Stimulated activated CD8-positive, alpha-beta memory T cell treated with anti-CD3 and anti-CD28 coated beads, Interleukin-15, amount 100 ng/mL, for 4 hours (primary cell): ENCODE measurements at places on chromosomes 3 and 15.

- DNase-seq: no peak
Measured at GRCh38 chr3:4071481-4072184, 231.5 kb upstream of the SETMAR start.

- DNase-seq: no peak
Measured at GRCh38 chr3:54988838-54989630, 61.2 kb upstream of the LRTM1 start.

DNA sequence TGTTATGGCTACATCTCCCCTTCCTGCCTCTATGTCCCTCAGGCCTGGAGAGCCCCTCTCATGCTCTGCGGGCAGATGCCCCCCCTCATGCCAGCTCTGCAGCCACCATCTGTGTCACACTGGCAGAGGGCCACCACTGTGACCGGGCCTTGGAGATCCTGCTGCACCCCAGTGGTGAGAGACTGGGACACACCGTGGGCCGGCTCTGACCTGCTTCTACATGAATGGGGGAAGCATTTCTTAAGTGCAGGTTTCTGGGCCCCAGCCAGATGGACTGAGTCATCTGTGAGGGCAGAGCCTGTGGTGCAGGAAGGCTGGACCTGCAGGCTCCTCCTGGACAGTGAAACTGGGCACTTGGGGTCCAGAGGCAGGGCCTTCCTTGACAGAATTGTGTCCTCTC, 4.8 kb downstream of the VWA5B2 start:
- DNase-seq: no peak

- peak; percentile 43 for DNase-seq
Measured at GRCh38 chr3:141243271-141243707, 11.7 kb downstream of the PXYLP1 start.

DNA sequence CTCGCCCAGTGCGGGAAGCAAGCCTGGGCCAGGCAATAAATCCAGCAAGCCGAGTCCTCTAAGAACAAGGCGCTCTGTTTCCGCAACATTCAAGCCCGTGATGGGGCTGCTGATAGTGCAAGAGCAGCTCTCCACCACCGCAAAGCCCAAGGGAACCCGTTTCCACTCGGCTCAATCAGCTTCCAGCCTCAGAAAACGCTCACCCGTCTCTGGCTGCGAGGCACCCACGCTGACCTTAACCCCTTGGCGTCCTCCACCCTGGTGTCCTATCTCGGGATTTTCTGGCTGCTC, 17.8 kb downstream of the SPATA12 start:
- DNase-seq: no peak

DNA sequence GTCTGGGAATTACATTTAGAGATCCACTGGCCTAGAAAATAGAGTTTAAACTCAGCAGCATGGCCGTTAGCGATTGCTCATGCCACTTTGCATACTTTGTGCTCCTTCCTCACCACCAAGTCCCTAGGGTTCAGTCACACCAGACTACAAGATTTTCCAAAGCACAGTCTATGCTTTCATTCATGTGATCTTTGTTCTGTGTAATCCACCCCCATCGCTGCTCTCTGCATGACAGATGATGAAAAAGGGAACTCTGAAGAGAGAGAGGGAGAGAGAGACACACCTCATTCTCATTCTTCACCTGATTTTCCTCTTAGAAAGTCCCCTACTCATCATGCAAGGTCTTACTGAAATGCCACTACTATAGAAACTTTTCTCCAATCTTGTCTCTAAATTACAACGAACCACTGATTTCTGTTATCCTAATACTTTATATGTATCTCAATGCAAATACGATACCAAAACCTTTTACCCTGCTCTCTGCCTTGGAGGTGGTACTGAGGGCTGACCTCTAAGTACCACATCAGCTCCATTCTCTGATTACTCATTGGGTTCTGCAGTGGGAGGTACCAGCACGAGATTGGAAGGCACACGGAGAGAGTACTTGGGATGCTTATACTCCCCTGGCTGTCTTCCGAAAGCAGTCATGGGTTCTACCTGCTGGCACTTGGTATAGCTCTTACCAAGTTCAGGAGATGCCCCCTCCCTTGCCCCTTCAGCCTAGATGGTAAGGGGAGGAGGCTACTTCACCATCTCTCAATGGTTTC, 1.1 kb upstream of the PARP15 start:
- no peak for DNase-seq

DNA sequence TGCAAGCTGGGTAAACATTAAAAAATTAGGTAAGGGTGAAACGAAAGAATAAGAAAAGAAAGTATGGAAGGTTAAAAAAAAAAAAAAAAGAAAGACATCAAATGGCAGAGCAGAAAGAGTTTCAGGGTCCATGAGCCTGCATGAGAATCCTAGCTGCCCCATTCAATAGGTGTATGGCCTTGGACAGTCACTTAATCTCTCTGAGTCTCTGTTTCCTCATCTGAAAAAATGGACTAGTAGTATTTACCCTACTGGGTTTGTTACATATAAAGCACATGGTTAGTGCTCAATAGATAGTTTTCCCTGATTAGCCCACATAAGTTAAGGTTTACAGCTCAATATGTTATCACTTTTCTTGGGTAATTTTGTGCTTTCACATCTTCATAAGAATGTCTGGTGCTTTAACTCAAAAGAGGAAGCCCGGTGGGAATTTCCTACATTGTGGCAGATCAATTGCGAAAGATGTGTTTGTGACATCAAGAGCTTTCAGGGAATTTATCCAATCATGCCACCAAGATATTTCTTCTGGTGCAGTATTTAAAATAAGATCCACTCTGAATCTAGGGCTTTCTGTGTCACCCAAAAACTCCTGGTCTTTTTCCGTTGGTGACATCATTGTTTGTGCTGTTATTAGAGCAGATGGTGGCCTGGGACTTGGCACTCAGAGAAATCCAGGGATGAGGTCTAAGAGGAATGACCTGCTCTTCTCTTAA, 57.2 kb upstream of the UBE2E1 start:
- DNase-seq: no peak

DNA sequence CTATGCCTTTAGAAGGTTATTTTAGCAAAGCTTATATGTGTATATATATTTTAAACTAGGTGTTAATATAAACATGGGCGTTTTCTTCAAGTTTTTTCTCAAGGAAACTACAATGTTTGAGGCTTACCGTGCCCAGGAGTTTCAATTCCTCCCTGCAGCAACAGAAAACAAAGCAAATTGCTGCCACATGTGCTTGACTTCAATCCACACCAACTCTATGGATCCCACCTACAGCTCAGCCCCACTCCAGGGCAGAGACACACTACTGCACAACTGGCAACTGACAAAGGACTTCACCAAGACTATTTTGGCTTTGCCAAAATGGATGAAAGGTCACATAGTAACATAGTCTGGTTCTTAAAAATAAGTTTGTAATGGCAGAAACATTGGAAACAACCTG, 346.6 kb downstream of the ERC2 start:
- DNase-seq: no peak

- no peak for DNase-seq
Measured at GRCh38 chr15:41259546-41260189, 28.6 kb downstream of the CHP1 start.

DNA sequence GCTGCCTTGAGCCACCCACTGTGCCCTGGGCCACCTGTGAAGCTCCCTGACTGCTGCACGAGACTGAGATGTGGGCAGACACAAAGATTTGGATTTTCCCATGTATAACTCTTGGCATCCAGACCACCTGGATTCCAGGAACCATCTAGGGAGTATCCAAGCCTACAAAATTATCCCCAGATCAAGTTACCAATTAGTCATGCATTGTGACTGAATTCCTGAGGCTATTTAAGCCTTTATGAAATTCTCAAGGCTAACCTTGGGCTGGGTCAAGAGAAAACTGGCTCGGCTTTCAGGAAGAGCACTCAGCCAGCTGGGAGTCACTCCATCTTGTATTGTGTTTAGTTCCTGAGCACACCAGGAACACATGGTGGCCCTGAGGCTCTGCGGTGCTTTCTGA, 13.3 kb upstream of the ATP13A5 start:
- DNase-seq: no peak

GRCh38 chr15:43211224-43211735, 9.5 kb downstream of the EPB42 start:
- DNase-seq: no peak

GRCh38 chr3:58661836-58662420, 4.6 kb downstream of the FAM3D start:
- DNase-seq: no peak

GRCh38 chr3:192033246-192033645, 572.3 kb downstream of the PYDC2 start:
- DNase-seq: no peak

DNA sequence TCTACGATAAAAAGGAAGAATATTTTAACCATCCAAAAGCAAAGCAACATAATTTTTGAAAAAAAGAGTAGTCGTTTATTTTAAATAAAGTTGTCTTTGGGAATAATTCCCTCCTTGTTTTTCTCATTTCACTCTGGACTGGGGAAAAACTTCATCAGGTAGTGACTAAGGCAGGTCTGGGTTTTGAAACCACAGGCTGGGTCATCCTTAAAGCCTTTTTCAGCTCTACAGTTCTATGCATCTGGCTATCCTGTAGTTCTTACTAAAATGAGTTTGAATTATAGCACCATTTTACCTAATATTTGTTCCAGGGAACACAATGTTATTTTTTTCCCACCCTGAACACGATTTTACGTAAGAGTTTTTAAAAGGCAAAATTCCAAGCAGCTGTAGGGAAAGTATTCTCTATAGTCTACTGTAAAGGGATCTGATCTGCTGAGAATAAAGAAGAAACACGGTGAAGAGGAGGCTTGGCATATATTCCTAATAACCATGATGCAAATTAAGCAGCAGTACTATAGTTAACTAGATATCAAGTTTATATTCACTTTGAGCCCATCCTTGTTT, 107.7 kb downstream of the OSBPL10 start:
- no peak for DNase-seq

DNA sequence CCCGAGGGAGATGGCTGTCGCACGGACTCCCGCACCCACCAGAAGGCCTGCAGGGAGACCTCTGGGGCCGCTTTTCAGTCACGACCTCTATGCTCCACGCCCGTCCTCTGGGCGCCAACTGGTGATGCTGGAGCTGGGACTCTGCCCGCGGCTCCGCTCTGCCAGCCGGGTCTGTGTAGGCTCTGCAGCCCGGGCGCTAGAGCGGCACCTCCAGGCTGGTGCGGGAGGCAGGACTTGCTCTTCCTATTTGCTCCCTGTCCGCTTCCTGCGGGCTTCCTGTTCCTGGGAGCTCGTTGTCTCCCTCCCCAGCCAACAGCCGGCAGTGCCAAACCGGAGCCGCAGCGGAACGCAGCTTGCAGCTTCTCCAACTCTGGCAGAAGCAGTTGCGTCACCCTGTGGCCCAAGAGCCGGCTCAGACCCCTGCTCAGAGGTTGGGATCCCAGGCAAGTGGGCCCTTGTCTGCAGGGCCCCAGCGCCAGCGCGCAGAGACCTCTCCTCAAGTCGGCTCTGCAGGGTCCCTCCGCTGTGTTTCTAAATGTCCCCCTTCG, 285.9 kb downstream of the XXYLT1 start:
- no peak for DNase-seq

GRCh38 chr3:101148001-101148400, 154.8 kb upstream of the ABI3BP start:
- DNase-seq: no peak

DNA sequence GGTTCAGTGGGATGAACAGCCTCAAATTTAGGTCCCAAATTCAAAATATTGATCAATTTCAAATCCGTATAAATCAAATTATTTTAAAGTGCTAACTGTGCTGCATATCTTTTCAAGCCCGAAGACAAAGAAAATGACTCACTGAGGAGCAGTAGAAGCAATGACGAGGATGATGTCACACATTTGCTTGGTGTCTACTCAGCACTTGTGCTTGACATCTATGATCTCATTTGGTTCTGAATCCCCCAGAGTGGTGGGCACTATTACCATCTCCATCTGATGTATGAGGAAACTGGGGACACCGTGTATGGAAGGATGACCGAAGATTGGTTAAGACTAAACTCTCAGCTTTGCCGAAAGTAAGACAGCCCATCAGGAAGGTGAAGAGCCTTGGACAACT, 136.5 kb upstream of the CHRNA7 start:
- no peak for DNase-seq

- no peak for DNase-seq
Measured at GRCh38 chr3:171890398-171890797, 47.2 kb downstream of the TMEM212 start.

DNA sequence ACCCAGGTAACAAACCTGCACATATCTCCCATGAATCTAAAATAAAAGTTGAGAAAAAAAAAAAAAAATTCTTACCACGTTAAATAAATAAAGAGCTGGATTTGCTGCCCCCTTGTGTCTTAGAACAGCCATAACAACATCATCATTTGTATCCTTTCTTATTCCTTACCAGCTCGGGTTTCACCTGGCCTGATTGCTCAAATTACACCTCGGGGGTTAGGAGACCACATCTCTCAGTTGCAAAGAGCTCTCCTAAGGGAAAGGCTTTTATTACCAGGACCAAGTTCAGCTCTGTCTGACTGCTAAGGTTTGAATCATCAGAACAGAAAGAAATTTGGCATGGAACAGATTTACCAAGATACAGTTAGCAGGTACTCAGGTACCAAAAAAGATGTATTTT, 25.8 kb upstream of the RPL39L start:
- DNase-seq: no peak

- no peak for DNase-seq
Measured at GRCh38 chr3:10192953-10193691, 28.4 kb downstream of the IRAK2 start.

- no peak for DNase-seq
Measured at GRCh38 chr3:12545473-12545791, at the start of gene MKRN2OS. Gene MKRN2OS (minus strand): TSS chr3:12545499. CDS start chr3:12545464, 35 bp downstream.

- DNase-seq: no peak
Measured at GRCh38 chr3:152335273-152335672, 66.5 kb downstream of the MBNL1 start.
